Heart left ventricle (tissue), 16 donors: ENCODE measurements at places on chromosomes 6 and 20. TPM values are rescaled to one million over a fixed set of nuclear protein-coding genes. Genes with fewer than 3 reads are reported as not detected.

The BTN1A1 gene
- not detected for total RNA-seq

The MYLK4 gene
- total RNA-seq: 1.1 TPM

The ANKRD66 gene
- not detected for total RNA-seq

The OR2H1 gene
- total RNA-seq: not detected

The RFX6 gene
- total RNA-seq: not detected

The TSPYL1 gene
- total RNA-seq: 103 TPM

The ARMH2 gene
- total RNA-seq: not detected

The ZFP57 gene
- not detected for total RNA-seq

The AHI1 gene
- total RNA-seq: 12.2 TPM

The GSTA3 gene
- not detected for total RNA-seq

The DNAAF9 gene
- total RNA-seq: 21.6 TPM

The RNF182 gene
- not detected for total RNA-seq

The DACT2 gene
- total RNA-seq: 1.0 TPM

The BPIFB2 gene
- total RNA-seq: not detected

The THBD gene
- 17.7 TPM for total RNA-seq

The CTNNBL1 gene
- 68.9 TPM for total RNA-seq

The NKAIN4 gene
- not detected for total RNA-seq

The DPM1 gene
- 49.5 TPM for total RNA-seq

The PRND gene
- 0.32 TPM for total RNA-seq

The PAK5 gene
- total RNA-seq: not detected

The MMS22L gene
- total RNA-seq: 1.6 TPM

The MYBL2 gene
- 0.12 TPM for total RNA-seq

The VPS52 gene
- total RNA-seq: 26.4 TPM

The MCHR2 gene
- total RNA-seq: not detected

The RAB44 gene
- not detected for total RNA-seq

The EPB41L1 gene
- total RNA-seq: 22.8 TPM

The MUCL3 gene
- not detected for total RNA-seq

The IPCEF1 gene
- total RNA-seq: 2.0 TPM

The APCDD1L gene
- 0.24 TPM for total RNA-seq

The GRIK2 gene
- 6.7 TPM for total RNA-seq

The ADGRF1 gene
- total RNA-seq: 0.23 TPM

The C20orf96 gene
- 4.5 TPM for total RNA-seq

The RPP21 gene
- 39.6 TPM for total RNA-seq

The TXLNB gene
- 88.2 TPM for total RNA-seq

The CALHM6 gene
- 0.57 TPM for total RNA-seq

The OR2H2 gene
- total RNA-seq: not detected

The BPI gene
- total RNA-seq: 0.25 TPM

The TRIM38 gene
- total RNA-seq: 2.1 TPM

The SCRT2 gene
- total RNA-seq: not detected

The SLC2A10 gene
- 4.7 TPM for total RNA-seq

The TGIF2 gene
- total RNA-seq: 4.5 TPM
